Activated CD8-positive, alpha-beta memory T cell treated with anti-CD3 and anti-CD28 coated beads, Interleukin-2, amount 10 ng/mL, durations not matched to agents 7 days and 5 days (primary cell): ENCODE measurements at places on chromosomes 3 and 15. TPM values are rescaled to one million over a fixed set of nuclear protein-coding genes. Genes with fewer than 3 reads are reported as not detected.

DTWD1 gene
- 16.9 TPM for total RNA-seq

PLSCR5 gene
- total RNA-seq: not detected

PPP2R3A gene
- 0.07 TPM for total RNA-seq

SEMA5B gene
- not detected for total RNA-seq

C2CD4A gene
- 0.07 TPM for total RNA-seq

ZNF662 gene
- total RNA-seq: not detected

GOLGA8F gene
- not detected for total RNA-seq
